KBM-7 (cell line): ENCODE measurements at places on chromosomes 12 and 14.

- no peak for DNase-seq
Observed at GRCh38 chr14:75363570-75364227, 64.1 kb upstream of the JDP2 start.

- DNase-seq = no peak
Observed at GRCh38 chr14:103246070-103246469, 88.0 kb upstream of the EIF5 start.

- DNase-seq = no peak
Observed at GRCh38 chr12:20852649-20853048, 42.1 kb downstream of the SLCO1B3 start.

DNA sequence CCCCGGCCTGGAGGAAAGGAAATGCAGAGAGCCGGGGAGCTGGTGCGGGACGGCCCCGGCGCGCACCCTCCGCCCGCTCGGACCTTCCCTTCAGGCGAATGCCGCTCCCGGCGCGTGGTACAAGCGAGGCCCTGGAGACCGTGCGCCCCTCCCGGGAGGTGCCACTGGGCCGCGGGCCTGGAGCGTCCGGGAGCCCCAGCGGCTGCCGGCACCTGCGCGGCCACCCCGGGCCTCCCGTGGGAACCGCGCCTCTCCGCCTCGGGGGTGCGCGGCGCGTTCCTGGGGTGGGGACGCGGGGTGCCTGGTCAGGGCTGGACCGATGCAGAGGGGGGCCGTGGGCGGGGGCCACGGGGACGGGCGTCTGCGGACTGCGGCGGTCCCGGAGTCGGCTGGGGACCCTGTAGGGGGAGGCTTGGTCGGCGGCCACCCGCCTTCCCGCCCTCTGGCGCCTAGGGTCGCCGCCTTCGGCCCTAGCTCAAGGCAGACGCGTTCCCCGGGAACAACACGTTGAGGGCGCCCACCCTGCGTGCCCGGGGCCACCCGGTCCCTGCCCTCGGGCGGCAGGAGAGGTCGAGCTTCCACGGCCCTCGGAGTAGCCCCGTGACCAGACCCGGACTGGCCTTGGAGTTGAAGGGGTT, 599 bp downstream of the PAPLN start:
- DNase-seq = no peak

DNA sequence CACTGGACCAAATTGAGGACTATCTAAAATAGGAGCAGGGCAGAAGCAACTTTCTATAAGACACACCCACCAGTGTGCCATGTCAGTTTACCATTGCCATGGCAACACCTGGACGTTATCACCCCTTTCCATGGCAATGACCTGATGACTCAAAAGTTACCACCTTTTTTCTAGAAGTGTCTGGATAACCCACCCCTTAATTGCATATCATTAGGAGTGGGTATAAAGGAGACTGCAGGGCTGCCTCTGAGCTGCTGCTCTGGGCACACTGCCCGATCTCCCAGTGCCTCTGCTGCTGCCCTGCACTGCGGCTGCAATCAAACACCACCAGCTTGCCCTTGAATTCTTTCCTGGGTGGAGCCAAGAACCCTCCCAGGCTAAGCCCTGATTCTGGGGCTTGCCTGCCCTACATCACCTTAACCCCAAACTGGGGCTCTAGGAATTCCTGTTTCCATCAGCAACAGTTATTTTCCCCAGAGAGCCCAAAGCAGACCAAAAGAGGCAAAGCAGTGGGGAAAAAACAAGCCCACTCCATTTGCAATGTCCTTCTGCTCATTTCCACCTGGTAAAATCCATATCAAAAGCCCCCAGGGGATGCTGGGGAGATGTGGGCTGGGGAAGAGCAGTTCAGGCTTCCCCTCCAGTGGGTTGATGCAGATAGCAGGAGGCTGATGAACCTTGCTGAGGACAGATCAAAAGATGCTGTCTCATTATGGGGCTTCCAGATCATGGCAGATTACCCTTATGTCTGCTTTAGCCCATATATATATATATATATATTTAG, 129.5 kb upstream of the NCOR2 start:
- no peak for DNase-seq

- DNase-seq = no peak
Observed at GRCh38 chr12:31929027-31929526, 30.1 kb upstream of the RESF1 start.

DNA sequence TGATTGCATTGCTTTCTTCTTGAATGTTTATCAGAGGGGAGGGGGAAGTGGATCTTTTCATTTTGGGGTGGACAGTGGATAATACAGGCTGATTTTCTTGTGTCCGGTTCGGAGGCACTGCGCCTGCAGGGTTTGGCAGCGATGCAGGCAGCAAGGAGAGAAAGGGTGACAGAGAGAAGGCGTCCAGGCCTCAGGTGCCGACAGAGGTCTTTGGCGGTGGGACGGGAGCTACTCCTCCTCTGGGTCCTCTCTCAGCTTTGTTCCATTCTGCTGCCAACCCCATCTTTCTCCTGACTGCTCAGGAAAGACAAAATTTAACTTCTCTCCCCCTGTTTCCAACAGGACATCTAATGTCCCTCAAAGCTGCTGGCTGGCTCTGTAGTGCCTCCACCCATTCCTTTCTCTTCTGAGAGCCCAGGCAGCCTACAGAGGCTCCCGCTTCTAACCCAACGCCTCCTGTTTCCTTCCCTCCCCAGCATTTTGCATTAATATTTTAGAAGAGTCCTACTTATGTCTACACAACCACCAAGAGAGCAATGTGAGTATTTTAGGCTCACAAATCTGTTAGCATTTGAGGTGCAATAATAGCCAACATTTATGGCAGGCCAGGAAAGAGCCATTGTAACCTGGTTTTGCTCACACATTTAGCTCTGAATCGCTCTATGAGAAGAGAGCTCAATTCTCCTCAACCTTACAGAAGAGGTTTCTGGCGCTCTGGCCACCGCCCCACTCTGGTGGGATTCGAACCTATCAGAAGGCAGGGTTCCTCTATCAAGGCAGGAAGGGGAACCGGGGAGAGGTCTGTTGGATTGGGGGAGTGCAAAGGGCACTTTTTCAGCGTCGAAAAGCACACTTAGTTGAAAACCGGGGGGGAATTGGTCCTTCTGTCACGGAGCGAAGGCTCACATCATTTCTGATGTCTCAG, 7.1 kb upstream of the TBX5 start:
- no peak for DNase-seq

DNA sequence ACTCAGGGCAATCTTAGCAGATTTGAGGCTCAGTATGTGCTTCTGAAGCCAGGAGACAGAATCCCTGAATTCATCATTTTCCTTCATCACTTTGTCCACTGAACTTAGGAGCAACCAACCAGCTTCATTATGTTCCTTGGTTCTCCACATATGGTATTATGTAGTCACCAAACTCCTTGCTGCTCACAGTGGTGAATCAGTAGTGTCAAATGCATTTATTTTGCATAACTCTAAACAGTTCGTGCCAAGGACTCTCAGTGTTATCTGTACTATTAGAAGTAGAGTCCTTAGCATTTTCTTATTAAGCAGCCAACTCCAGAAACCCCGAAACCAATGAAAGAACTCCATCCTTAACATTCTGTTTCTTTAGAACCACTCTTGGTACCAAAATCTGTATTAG, 466.9 kb upstream of the RGS6 start:
- DNase-seq = no peak

DNA sequence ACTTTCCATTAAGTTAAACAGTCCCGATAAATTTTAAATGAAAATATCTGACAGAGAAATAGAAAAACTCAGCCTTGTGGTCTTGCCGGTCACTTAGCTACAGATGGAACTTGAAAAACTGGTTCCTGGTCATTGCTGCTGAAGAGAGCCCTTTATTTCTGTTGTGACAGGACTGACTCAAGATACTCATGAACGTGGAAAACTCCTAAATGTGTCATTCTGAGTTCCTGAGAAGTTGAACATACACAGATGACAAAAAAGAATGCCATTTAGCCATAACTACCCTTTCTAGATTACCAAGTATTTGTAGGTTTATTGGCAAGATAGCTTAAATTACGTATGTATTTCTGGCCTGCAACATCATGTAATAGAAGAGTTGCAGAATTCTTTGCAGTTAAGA, 134.2 kb downstream of the HMGA2 start:
- no peak for DNase-seq

GRCh38 chr14:100425429-100425827, 102.3 kb downstream of the SLC25A47 start:
- no peak for DNase-seq

GRCh38 chr12:124568431-124569374, 1.3 kb upstream of the NCOR2 start:
- DNase-seq = peak; percentile 97

- DNase-seq = no peak
Observed at GRCh38 chr12:2851931-2852330, 4.9 kb downstream of the TEX52 start.

- no peak for DNase-seq
Observed at GRCh38 chr14:105549481-105549880, 23.1 kb downstream of the TMEM121 start.

DNA sequence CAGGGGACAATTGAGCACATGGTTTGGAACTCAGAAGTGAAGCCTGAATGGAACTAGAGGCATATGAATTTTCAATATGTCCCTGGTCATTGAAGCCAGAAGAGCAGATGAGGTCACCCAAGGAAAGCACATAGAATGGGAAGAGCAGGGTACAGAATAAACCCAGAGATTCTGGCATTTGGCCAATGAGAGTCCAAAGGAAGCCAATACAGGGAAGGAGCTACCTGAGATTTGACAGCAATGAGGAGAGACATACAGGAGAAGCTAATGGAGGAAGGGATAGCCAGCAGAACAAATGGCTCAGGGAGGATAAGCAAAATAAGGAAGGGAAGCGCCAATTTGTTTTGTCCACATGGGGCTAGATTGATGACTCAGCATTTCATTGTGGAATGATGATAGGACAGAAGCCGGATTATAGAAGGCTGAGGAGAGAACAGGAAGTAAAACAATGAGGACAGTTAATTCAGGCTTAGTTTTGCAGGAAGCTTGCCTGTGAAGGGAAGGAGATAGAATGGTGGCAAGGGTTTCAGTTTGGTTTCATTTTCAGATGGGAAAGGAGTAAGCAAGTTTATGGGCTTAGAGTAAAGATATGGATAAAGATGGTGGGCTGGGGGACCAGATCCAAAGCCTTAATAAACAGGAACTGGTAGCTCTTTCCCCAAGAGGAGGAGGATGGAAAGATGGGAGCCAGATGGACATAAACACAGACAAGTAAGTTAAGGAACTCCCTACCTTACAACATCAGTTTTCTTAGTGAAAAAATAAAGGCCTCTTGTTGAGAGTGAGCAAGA, 3.2 kb upstream of the SPTSSA start:
- DNase-seq = peak; percentile 86

DNA sequence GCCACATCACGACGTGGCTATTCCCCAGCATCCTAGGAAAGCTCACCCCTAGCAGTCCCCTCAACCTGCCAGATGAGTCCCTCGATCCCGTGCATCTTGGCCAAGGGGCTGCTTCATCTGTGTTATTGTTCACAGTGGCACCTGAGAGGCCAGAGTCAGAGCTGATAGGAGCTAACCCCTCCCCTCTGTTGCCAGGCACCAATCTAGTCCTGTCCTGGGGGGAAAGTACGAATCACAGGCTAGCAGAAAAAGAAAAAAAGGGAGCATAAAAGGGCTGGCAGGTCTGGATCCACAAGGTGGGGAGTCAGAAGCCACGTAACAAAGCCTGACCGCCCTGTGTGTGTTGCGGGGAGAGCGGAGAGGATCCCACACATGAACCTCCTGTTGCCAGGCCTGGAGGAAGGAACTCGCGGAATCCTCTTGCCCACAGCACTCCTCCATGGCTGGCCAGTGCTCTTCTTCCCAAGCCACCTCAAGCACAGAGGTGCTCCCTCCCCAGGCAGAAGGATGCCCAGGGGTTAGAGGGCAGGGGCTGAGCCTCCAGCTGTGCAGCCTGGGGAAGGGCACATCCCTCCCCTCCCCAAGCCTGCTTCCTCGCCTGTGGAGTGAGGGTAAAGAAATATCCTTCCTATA, 91.8 kb downstream of the ITPK1 start:
- DNase-seq = no peak

DNA sequence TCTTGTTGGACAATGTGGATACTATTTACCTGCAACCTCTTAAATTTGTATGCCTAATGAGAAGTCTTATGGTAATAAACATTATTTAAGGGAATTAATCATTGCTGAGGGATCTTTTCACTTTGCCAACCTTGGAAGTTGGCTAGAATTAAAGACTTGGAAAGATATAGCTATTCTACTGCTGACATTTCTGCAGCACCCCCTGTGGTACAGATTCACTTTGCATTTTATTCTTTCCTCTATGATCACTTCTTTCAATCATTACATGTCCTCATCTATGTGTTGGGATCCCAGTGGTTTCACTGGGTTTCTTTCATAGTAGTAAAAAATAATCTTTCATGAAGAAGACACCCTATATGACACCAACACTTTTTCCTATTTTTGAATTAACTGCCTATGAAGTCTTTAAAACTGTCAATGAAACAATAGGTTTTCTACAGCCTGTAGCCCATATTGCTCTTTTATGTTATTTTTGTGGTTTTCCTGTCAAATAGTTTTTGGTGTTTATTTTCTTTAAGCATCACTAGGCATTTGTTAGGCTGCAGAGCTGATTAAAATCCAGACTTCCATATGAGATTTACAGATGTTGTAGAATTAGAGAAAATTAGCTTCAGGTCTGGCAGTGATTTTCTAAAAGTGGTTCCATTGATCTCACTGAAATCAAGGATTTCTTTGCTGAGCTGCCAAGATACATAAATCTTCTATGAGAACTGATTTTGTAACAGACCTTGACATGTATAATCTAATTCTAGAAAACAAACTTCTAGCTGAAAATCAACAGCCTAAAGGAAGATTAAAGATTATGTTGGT, 256.1 kb downstream of the NAV3 start:
- no peak for DNase-seq

DNA sequence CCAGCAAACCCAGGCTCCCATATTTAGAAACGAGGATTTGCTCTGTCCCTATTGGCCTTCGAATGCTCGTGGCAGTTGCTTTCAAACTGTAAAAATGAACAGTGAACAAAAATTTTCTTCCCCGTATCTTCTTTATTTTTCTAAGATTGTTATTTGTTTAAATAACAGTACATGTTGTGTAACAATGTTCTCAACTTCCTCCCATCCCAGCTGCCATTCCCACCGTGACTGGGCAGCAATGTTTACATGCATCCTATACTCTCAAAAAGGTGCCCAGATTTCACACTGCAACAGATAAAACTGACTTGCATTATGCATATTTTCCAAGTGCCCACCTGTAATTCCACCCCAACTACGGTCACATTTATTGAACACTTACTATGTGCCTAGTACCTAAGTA, 12.8 kb downstream of the VCPKMT start:
- DNase-seq = no peak

DNA sequence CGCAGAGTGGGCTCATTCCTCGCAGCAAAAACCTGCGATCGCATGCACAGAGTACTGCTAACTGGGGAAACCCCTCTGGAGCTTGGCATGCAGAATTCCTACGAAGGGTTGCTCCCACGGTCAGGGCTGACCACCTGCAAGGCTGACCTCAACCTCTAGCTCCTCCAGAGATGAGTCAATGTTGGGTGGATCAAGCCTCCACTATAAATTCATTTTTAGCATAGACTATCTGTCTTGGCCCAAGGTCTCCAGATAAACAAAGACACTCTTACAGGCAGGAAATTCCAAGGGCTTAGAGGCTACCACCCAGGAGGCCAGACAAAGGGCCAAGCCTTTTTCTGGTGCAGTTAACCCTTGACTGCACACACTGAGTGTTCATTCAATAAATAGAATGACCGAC, 296.5 kb downstream of the TMEM132D start:
- DNase-seq = no peak

- DNase-seq = no peak
Observed at GRCh38 chr14:90830931-90831701, 14.9 kb upstream of the TTC7B start.
